ENCODE measurements at places on chromosomes 12 and 14.

DNA sequence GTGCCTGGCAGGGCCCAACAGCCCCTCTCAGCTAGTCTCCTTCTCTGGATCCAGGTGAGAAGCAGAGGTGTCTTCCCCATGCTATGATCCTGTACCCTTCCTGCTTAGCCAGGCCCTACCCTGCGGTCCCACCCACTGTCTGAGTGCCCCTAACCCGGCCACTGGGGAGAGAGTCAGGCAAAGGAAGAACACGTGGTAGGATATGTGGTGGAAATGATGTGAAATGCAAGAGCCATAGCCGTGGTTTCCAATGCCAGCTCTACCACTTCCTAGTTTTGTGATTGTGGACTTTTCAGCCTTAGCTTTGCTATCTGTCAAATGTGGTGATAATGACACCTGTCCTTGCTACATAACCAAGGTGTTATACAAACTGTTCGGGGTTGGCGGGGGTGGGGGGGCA, 15.8 kb downstream of the KRT2 start:
- DNase-seq = no peak

GRCh38 chr12:131038159-131038558, 84.5 kb downstream of the ADGRD1 start:
- DNase-seq = no peak

DNA sequence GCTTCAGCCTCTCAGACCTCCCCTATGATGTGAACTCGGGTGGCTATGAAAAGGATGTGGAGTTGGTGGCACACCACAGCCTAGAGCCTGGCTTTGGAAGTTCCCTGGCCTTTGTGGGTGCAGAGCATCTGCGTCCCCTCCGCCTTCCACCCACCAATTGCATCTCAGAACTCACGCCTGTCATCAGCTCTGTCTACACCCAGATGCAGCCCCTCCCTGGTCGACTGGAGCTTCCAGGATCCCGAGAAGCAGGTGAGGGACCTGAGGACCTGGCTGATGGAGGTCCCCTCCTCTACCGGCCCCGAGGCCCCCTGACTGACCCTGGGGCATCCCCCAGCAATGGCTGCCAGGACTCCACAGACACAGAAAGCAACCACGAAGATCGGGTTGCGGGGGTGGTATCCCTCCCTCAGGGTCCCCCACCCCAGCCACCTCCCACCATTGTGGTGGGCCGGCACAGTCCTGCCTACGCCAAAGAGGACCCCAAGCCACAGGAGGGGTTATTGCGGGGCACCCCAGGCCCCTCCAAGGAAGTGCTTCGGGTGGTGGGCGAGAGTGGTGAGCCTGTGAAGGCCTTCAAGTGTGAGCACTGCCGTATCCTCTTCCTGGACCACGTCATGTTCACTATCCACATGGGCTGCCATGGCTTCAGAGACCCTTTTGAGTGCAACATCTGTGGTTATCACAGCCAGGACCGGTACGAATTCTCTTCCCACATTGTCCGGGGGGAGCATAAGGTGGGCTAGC, 7.0 kb upstream of the RPS26 start:
- DNase-seq = no peak

- DNase-seq = no peak
These were observed 5.1 kb downstream of the MBIP start for GRCh38 chr14:36315159-36315853.

- DNase-seq = no peak
These were observed 74.2 kb downstream of the TMTC1 start for GRCh38 chr12:29709496-29710040.

DNA sequence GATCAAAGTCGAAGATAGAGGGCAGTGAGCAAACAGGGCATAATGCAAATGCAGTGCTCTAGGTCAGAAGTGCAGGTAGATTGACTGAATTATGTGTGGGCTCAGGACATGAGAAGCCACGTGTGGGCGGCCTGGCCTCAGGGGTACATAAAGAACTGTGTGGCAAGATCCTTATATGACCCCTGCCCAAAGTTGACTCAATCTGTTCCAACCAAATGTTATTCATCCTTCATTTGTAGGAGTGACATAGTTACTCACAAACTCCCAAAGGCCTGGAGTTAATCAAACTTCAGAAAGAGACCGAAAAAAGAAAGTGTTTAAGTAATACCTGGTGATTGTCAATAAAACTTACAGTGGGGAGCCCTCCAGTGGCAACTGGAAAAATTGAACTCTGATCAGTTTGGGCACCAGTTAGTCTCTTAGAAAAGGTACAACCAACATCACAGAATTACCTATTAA, 150.4 kb upstream of the FAR2 start:
- peak; percentile 6 for DNase-seq

DNA sequence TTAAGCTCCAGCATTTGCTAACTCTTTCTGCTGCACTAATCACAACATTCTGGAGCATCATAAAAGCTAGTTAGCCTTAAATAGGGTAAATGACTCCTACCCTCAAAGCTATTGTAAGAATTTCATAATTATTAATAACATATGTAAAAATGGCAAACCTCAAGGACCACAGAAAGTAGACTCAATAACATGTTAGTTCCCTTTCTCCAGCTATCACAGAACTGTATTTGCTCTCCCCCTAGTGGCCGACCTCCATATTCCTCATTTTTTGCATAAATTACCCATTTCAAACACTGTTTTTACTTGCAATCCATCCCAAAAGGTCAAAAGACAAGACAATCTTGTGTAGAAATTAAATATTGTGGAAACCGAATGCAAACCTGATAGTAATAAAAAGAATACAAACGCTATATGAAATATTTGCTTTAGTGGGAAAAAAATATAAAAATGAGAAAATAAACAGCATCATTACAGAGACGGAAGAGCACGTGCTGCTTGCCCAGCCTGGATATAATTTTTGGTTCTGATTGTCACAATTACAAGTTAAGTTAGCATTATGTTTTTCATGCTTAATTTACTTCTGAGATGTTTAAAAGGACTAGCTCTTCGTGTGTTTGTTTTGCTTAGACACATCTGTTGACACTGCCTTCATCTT, 97.9 kb downstream of the RERGL start:
- DNase-seq = no peak

DNA sequence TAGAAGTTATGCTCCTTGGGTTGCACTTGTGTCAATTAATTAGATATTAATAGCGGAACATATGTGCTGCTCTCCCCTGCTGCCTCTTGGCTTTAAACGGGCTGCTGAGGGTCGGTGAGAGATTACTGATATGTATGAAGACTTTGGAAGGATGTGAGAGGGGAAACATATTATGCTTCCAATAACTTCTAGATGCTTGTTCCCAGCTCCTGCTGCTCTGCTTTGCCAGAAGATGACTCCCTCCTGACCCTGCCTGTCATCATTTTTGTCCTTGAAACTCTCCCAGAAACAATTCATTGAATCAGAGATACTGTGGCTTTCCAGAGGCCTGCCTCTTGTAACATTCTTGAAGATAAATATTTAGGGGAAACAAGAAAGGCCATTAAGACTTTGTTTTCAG, 300.1 kb upstream of the STXBP6 start:
- no peak for DNase-seq

- no peak for DNase-seq
These were observed 224.6 kb upstream of the FOXN3 start for GRCh38 chr14:89641495-89642175.

DNA sequence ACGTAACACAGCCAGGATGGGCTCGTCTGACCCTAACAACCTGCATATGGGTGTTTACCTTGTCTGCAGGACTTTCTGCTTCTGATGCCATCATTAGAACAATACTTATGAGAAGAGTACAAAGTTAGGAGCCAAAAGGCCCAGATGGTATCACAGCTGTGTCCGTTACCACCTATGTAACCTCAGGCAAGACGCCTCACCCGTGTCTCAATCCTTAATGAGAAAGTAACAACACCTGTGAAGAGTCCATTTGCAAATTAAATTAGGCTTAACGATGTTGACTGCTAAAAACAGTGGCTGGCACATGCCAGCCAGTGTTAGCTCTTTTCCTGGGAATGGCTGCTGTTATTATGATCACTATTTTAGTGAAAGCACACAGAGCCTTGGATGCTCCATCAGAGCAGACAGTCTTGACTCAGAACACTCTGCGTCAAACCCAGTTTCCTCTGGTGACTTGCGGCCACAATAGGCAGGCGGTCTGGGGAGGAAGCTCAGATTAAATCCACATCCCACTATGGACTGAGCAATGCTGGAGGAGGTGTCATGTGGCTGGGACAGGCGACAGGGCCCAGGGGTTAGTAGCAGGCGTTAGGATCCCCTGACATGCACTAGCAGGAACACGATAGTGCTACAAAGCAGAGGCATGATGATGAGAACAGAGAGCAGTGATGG, 125.3 kb downstream of the SLC15A4 start:
- DNase-seq = no peak

DNA sequence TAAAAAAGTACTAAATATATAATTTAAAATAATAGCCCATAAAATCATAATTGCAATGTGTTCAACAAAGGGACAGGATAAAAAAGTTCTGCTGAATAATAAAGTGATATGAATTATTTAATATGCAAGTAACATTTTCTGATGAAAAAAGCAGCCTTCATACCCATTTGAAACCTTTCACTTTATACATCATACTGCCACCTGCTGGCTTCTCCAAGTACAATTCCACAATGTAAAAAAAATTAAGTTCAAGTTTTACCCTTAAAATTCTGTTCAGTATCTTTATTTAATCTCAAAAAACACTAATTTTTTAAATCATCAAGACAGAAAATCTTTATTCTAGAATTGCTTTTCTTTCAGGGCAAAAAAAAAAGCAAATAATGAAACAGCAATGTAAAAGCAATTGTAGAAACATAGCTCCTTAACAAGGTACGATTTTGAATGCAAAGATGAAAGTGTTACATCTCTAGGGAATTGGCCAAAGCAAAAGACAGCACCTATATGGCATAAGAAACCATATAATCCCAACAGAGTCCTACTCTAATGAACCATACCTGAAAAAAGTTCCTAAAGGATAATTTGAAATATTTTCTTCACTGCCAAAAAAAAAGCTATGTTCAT, 15.0 kb downstream of the MDM1 start:
- no peak for DNase-seq

GRCh38 chr14:27863166-27863565, 903.4 kb upstream of the FOXG1 start:
- no peak for DNase-seq

- DNase-seq = no peak
These were observed 18.6 kb downstream of the PPTC7 start for GRCh38 chr12:110564471-110564991.

GRCh38 chr12:120563495-120563894, 17.7 kb downstream of the POP5 start:
- DNase-seq = no peak

- no peak for DNase-seq
These were observed 271.0 kb downstream of the ALG10B start for GRCh38 chr12:38587594-38587993.

DNA sequence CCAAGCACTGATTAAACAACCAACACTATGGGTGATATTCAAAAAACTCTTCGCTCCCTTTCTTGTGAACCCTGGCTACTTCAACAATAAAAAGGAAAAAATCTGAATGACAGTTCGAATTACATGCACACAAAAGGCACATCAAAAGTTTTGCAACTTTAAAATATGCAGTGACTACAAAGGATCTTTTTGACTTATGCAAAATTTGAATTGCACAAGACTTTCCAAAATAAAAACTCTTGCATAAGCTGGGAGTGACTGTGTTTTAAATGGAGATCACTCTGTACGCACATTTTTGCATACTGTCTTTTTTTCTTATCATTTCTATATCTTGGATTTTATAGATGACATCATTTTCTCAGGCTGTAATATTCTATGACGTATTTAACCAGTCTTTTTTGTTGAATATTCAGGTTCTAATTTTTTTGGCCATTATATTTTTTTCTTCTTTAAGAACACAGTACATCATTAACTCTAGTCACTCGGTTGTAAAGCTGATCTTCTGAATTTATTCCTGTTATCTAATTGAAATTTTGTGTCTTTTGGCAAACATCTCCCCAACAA, 667.6 kb upstream of the TBX3 start:
- no peak for DNase-seq

DNA sequence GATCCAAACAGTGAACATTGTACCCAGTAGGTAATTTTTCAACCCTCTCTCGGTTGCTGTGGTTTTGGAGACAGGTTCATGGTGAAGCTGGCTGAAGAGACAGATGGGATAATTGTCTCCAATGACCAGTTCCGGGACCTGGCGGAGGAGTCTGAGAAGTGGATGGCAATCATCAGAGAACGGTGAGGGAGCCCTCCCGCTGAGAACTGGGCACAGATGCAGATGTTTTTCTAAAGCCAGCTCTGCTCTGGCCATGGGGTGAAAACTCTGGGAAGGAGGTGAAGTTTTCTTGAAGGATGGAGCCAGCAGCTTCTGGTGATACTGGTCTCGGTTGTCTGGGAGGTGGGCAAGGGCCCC, 6.2 kb downstream of the KHNYN start:
- DNase-seq = no peak

GRCh38 chr12:2120982-2121758, 68.4 kb downstream of the CACNA1C start:
- DNase-seq = no peak

GRCh38 chr12:107369679-107370078, 276.3 kb upstream of the CRY1 start:
- no peak for DNase-seq

DNA sequence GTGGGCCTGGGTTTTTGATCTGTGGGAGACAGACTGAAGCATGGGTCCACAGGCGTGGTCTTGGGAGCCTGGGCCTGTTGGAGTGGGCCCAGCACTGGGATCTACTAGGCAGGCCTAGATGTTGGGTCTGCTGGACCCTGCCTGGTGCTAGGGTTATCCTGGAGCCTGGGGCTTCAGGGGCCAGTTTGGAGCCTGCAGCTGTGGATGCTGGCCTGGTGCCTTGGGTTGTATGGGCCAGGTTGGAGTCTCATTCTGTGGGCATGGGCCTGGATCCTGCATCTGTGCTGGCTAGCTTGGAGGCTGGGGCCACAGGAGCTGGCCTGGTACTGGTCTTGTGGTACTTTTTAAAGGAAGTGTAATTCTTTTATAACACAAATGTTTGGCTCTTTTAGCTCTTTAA, 68.0 kb downstream of the GPHN start:
- DNase-seq = no peak

DNA sequence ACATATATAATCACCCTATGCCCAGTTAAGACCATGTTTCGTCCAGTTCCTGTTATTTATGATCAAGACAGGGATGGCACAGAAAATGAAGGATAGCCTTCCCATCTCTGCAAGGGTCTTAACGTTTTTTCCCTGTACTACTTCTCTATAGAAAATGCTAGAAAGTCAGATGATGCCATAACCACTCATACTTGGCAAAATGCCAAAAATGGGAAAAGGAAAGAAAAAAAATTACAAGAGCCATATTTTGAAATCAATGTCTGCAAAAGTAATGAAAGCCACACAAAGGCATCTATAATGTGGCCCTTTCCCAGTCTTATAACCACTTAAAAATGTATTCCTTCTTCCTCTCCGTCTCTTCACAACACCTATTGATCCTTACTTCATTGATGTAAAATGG, 1.8 kb upstream of the MYL6B start:
- no peak for DNase-seq

- no peak for DNase-seq
These were observed 2.7 kb downstream of the JDP2 start for GRCh38 chr14:75430526-75430925.

DNA sequence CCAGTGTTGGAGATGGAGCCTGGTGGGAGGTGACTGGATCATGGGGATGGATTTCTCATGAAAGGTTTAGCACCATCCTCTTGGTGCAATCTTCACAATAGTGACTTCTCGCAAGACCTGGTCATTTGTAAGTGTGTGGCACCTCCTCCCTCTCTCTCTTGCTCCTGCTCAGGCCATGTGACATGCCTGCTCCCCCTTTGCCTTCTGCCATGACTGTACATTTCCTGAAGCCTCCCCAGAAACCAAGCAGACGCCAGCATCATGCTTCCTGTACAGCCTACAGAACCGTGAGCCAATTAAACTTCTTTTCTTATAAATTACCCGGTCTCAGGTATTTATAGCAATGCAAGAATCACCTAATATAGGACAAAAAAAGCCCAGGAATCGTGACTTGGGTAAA, 171.0 kb upstream of the FOXN3 start:
- no peak for DNase-seq

Measured in activated T-cell treated with anti-CD3 and anti-CD28 coated beads for 48 hours (primary cell).